ENCODE measurements at places on chromosomes 7 and 10. TPM values are rescaled to one million over a fixed set of nuclear protein-coding genes. Genes with fewer than 3 reads are reported as not detected.

GRCh38 chr7:3141326-3141725 is 97.7 kb upstream of the CARD11 start:
- no peak for DNase-seq

GRCh38 chr10:55048830-55049498 is 247.9 kb upstream of the PCDH15 start:
- no peak for DNase-seq

DNA sequence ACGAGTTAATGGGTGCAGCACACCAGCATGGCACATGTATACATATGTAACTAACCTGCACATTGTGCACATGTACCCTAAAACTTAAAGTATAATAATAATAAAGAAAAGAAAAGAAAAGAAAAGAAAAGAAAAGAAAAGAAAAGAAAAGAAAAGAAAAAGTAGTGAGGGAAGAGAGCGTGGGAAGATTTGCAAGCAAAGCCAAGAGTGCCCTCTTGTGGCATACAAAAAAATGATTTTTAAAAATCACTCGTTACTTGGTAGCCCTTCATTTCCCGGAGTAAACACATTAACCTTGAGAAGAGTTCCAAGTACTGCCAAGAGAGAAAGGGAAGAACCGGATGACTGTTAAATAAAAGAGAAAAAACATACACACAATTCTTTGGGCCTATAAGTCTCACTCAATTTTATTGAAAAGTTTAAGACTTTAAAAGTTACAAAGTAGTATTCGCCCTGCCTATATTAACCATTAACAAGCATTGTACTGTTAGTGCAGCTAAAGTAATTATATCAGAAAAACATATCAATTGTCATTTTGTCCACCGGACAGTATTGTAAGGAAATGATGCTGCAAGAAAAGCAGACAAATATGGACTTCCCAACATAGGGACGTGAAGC is 6.2 kb upstream of the CH25H start:
- peak; percentile 77 for DNase-seq

Gene EBF3
- total RNA-seq, result not detected

DNA sequence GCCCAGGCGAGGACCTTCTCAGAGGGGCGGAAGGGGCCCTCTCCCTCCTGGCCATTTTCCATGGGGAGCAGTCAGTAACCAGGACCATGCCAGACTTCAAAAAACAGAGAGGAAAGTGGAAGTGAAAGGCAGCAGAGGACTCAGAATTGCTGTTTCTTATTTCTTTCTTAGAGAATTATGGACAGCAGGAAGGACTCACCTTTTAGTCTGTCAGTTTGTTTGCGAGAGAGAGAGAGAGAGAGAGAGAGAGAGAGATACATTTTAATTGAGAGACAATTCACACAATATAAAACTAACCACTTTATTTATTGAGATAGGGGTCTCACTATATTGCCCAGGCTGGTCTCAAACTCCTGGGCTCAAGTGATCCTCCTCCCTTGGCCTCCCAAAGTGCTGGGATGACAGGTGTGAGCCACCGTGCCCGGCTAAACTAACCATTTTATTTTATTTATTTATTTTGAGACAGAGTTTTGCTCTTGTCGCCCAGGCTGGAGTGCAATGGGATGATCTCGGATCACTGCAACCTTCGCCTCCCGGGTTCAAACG is 24.5 kb downstream of the SCD start:
- DNase-seq, result no peak

GRCh38 chr10:12466704-12467305 is 117.5 kb downstream of the CAMK1D start:
- DNase-seq, result no peak

DNA sequence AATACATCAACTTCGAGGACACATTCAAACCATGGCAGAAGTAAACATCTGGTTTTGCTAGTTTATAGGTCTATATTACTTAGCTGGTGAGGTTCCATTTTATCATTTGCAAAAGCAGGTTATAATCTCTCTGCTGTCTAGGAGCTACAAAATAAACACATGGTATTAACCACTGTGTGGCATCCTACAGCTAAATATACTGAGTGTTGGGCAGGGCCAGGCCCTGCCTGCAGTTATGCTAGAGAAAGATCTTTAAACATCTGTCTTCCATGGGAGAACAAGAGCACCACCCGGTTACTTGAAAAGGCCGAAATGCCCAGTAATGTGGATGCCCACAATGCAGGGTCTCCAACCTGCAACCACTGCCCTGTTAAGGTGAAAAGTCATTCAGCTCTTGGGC is 20.6 kb upstream of the FKBP9 start:
- DNase-seq, result no peak
